ENCODE measurements at places on chromosomes 2 and 18. TPM values are rescaled to one million over a fixed set of nuclear protein-coding genes. Genes with fewer than 3 reads are reported as not detected.

- no peaks in the 10 kb centered on the region for H3K27me3 ChIP-seq
- no peak for DNase-seq
These were observed 30.0 kb downstream of the MYO7B start for GRCh38 chr2:127565261-127566138.

DNA sequence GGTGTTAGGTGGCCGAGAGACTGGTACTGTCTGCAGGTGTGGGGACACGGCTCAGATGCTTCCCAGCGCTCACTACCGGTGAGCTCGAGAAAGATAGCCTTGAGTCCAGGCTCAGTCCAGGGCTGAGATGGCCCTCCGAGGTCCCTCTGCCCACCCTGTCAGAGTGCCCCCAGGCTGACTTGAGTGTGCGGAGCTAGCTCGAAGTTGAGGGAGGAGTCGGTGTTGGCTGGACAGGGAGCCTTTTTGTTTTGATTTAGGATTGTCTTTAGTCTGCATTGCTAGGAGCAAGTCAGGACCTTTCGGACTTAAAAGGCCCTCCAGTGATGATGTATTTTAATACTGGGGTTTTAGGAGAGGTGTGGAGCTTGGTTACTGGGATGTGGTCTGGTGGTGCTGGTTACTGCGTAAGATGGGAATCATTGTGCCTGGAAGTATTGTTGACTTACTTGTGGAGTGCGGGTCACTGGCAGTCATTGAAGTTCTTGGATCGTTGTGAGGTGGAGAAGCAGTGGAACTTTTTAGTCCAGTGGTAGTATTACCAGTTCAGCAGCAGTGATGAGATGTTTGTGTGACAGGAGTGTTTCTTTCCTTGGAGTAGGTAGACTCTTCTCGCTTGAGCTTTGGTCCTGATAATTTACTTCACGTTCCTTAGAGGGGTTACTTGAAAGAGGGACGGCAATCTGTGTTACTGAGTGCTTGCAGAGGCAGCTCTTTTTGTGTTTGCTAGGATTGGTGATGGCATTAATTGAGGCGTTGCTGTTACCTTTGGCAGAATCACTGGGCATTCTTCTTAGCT, 633 bp downstream of the KIAA1328 start:
- H3K4me3 ChIP-seq = peak overlapping the region; percentile 90
- peak overlapping the region; percentile 76 for H3K27ac ChIP-seq
- peaks cover 11% of the 10 kb centered on the region for H3K4me1 ChIP-seq
- H3K27me3 ChIP-seq = no peaks in the 10 kb centered on the region

DNA sequence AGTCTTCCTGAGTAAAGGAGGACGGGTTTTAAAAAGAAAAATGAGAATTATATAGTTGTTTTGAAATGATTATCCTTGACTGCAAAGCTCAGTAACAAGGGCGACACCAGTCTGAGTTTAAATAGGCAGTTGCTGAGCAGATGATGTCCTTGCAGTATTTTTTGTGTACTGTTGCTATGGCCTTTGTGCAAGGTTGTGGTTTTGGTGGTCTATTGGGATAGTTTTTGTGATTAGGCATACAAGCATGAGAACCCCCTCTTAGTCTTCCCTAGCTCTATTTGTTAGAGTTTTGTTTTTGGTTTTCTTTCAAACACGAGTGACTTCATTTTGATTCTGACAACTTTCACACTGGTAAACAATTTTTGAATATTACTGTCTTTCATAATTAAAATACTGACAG, 64.1 kb downstream of the TAF4B start:
- H3K4me3 ChIP-seq = no peak overlapping the region
- no peak overlapping the region for H3K27ac ChIP-seq
- H3K4me1 ChIP-seq = no peaks in the 10 kb centered on the region
- DNase-seq = no peak
- no peaks in the 10 kb centered on the region for H3K36me3 ChIP-seq

Gene CBLN2
- not detected for polyA plus RNA-seq

Gene C2orf78
- polyA plus RNA-seq = not detected

DNA sequence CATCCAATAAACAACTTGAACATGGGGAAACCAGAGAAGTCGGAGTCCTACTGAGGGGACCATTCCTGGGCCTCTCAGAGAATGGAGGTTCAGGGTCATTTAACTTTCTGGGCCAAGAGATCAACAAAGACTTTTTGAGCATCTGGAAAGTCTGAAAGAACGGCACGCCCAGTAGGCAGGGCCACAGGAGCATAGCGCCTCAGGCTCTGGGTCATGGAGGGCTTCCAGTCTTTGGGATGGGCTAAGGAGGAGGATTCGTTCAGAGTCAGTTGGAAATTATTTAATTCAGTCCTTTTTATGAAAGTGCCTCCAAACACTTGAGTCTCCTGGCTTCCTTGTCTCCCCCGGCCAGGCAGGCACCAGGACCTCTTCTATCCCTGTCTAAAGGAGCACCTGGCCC, 101.1 kb upstream of the GLI2 start:
- H3K4me3 ChIP-seq = no peak overlapping the region
- DNase-seq = no peak
- no peaks in the 10 kb centered on the region for H3K36me3 ChIP-seq
- H3K27ac ChIP-seq = no peak overlapping the region
- H3K4me1 ChIP-seq = no peaks in the 10 kb centered on the region
